ENCODE measurements at places on chromosomes 12 and 14. TPM values are rescaled to one million over a fixed set of nuclear protein-coding genes. Genes with fewer than 3 reads are reported as not detected.

- peak; percentile 62 for DNase-seq
Observed at GRCh38 chr12:52193991-52194390, 2.2 kb upstream of the KRT80 start.

GRCh38 chr12:20624718-20625117 lies 70.4 kb upstream of the SLCO1C1 start:
- DNase-seq: peak; percentile 33

DNA sequence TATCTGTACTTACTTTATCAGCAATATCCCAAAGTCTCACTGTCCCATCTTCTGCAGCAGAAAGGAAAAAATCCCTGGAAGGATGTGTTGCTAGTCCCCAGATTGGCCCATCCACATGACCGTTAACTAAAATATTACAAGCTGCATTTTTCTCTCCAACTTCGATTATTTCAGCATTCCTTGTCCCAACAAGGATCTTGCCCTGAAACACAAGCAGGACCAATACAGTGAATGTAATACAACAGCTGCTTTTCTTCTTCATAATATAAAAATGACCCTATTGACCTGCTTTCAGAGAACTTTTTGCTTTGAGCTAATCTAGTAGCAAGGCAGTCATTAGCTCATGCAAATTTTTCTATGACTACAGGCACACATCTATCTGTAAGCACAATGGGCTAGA lies 58.3 kb downstream of the ZC3H14 start:
- DNase-seq: no peak

- no peak for DNase-seq
Observed at GRCh38 chr14:93879362-93879983, 47.7 kb upstream of the FAM181A start.

- DNase-seq: peak; percentile 17
Observed at GRCh38 chr12:97716356-97716755, 253.8 kb downstream of the RMST start.

DNA sequence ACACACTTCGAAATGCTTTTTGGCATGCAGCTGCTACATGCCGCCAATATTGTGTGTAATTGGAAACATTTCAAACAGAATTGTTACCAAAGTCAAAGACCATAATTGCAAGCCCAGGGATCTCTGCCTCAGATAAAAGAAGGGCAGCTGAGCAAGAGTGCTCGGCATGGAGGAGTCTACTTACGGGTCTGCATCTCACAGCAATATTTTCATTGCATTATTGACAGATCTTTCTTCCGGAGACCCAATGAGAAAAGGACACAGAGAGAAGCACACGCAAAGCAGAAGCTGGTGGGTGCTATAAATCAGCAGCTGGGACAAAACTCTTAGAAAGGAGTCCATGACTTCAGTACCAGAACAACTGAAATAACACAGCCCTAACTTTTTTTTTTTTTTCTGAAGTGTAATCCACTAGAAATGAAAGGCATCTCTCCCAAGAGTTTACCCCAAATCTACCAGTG lies 4.9 kb downstream of the PRICKLE1 start:
- DNase-seq: no peak

Gene ESRRB
- total RNA-seq: not detected

Gene LMO3
- 22.5 TPM for total RNA-seq
